ENCODE measurements at places on chromosomes 12 and 14.

DNA sequence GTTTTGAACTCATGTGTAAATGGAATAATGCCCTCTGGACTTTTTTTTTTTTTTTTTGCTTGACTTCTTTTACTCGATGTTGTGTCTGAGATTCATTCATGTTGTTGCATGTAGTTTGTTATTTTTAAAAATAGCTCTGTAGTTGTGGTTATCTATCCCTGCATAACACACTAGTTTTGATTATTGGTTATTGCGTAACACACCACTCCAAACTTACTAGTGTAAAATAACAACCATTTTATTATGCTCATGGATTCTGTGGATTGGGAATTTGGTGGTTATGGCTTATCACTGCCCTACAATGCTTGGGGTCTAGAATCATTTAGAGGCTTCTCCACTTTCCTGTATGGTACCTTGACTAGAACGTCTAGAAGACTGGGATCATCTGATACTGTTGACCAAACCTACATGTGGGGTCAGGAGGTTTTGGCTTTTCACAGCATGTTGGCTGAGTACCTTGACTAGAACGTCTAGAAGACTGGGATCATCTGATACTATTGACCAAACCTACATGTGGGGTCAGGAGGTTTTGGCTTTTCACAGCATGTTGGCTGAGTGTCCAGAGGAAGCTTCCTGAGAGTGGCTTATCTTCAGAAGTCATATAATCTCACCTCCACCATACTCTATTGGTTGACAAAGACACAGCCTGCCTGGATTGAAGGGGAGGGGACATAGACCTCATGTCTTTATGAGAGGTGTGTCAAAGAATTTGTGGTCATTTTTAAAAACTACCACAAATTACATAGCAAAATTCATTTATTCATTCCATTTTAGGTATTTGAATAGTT is 11.6 kb downstream of the VRK1 start:
- DNase-seq: no peak

DNA sequence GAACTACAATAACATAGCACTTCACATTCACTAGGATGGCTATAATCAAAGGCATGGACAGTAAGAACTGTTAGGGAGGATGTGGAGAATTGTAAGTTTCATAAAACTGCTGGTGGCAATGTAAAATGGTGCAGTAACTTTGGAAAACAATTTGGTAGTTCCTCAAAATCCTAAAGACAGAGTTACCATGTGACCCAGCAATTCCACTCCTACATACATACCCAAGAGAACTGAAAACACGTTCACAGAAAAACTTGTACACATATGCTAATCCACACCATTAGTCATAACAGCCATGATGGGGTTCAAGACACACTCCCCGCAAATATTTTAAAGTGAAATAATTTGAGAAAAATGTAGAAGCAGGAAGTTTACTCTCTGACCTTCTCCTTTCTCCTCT is 31.7 kb downstream of the GALC start:
- no peak for DNase-seq

GRCh38 chr12:89072294-89073026 is 279.8 kb downstream of the DUSP6 start:
- no peak for DNase-seq

DNA sequence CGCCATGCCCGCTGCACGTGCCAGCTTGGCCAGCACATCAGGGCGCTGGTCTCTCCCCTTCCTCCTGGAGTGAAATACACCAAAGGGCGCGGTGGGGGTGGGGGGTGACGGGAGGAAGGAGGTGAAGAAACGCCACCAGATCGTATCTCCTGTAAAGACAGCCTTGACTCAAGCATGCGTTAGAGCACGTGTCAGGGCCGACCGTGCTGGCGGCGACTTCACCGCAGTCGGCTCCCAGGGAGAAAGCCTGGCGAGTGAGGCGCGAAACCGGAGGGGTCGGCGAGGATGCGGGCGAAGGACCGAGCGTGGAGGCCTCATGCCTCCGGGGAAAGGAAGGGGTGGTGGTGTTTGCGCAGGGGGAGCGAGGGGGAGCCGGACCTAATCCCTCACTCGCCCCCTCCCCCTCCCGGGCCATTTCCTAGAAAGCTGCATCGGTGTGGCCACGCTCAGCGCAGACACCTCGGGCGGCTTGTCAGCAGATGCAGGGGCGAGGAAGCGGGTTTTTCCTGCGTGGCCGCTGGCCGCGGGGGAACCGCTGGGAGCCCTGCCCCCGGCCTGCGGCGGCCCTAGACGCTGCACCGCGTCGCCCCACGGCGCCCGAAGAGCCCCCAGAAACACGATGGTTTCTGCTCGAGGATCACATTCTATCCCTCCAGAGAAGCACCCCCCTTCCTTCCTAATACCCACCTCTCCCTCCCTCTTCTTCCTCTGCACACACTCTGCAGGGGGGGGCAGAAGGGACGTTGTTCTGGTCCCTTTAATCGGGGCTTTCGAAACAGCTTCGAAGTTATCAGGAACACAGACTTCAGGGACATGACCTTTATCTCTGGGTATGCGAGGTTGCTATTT is 914 bp upstream of the CCND2 start:
- DNase-seq: no peak

DNA sequence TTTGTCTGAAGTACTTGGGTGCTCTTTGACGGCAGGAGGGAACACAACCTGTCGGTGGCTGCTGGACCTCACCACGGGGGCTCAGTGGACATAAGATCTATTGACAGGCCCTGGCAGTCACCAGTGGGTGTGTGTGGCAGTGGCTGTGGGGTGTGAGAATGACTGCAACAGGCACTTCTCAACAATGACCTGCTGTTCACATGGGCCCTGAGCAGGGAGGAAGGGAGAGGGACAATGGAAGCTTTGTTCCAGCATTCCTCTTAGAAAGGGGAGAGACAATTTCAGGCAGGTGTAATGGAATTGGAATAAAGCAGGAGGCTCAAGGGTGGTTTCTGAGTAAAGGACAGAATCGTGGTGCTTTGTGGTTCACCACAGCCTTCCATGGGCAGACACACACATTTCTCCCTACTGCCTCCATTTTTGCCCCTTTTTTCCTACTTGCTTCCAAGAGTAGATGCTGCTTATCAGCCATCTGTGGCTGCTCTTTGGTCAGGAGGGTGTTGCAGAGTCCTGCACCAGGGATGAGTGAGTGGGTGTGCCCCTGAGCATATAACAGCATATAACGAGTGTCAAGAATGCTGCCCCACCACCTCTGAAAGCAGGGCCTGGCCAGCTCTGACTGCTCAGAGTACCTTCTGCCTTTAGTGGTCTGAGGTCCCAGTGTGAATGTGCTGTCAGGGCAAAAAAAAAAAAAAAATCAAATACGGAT is 267.7 kb downstream of the RASSF9 start:
- DNase-seq: no peak

DNA sequence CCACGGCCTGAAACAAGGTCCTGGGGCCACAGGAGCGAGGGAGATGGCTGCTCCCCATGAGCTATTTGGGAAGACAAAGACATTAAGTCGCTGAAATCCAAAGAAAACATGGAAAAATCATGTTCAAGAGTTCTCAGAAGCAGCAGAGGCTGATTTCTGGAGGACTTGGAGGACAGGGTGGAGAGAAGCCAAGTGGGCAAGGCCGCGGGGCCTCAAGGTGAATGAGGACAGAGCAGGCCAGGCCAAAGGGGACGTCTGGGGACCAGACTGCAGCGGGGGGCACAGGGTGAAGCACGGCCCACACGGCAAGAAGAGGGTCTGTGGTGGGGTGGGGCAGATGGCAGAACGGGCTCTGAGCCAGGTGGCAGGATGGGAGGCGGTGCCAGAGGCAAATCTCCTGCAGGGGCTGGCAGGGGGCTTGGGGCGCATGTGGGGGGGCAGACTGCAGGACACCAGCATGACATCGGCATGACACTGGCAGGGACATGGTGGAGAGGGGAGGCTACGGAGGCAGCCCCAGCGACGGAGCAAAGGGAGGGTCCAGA is 48.9 kb downstream of the RNF34 start:
- DNase-seq: no peak

DNA sequence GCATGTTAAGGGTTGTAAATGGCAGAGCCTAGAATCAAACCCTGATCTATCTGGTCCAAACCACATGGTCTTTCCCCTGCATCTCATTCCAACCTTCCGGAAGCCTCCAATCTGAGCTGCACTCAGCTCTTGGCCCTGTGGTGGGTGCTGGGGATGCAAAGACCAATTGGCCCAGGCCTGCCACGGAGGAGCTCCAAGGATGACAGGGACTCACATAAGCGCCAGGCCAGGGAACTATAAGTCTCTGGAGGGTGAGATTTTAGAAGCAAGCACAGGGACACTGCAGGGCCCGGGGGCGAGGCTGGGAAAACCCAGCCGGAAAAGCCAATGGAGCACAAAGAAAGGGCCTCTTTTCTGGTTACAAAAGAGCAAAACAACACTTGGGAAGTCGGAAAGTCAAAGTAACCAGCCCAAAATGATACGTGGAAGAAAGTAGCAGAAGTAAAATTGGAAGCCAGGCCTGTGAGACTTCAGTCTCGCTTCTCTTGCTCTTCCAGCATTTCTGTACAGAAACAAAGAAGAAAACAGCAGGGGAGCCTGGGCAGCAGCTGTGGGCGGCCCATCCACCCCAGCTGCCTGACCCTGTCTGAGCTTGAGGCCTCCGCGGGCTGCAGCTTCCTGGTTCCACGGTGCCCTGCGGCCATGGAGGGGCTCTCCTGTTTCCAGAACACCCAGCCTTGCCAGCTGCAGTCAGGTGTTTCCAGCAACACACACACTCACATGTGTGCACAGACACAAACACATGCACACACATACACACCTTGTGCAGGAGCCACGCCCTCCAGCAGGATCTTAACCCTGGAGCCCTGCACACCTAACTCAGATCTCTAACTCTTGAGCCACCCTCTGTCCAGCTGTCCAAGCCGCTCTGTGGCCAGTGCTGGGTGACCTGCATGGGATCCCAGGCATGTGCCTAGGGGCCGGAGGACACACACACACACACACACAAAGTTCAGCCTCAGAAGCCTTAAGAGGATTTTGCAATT is 178.2 kb downstream of the BCL11B start:
- no peak for DNase-seq

GRCh38 chr14:78997811-78998210 is 827.6 kb downstream of the NRXN3 start:
- no peak for DNase-seq

DNA sequence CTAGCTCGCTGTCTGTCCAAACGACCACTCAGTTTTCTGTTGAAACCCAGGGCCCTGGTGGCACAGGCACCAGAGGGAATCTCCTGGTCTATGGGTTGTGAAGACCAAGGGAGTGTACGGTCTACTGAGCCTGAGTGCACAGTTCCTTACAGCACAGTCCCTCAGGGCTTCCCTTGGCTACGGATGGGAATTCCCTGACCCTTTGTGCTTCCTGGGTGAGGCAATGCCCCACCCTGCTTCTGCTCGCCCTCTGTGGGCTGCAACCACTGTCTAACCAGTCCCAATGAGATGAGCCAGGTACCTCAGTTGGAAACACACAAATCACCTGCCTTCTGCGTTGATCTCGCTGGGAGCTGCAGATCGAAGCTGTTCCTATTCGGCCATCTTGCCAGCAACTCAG is 22.6 kb downstream of the GPHN start:
- DNase-seq: no peak

DNA sequence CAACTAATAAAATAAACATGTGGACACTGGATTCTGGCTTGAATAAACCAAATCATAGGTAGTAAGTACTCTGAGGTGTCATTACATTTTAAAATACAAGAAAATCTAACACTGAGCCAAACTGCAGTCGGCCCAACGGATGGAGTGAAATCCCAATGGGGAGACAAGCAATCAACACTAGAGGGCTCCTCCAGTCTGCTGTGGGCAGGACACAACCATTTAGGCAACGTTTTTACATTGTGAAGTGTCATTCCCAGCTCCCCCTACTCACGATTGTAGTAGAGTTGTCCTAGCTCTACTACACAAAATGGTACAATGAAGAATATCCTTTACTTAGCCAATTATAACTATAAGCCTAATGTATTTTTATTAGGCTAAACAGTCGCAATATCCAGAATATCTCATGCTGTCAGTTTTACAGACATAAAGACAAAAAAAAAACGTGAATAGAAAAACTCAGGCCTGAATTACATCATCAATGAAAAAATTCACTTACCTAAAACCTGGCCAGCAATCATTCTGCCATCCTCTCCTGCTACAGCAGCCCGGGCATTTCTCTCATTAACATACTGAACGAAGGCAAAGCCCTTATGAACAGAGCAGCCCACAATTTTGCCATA is 35.7 kb downstream of the HNRNPC start:
- no peak for DNase-seq

DNA sequence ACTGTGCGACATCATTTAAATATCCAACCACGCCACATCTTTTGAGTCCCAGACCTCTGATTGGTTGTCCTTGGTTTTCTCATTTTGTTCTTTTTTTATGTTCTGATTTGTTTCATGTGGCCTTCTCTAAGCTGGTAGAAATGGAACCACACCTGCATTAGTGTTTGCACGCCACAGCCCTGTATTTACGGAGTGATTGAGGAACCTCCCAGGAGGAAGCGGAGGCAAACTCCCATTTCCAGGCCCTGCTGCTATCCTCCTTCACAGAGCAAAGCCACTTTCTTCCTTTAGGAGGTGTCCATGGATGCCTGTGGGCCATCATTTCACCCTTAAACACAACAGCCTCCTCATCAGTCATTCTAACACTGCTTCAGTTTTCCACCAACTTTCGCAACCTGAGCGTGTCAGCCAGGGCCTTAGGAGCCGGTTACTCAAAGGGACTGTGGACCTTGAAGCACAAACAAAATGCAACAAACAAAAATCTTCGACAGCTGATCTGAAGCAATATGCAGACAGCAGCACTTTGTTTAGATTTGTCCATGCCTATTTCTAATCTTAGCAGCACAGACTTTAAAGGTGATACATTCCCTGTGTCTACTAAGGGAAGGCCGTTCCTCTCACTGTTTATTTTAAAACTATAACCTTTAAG is 1258.1 kb upstream of the TMEM132C start:
- DNase-seq: no peak

DNA sequence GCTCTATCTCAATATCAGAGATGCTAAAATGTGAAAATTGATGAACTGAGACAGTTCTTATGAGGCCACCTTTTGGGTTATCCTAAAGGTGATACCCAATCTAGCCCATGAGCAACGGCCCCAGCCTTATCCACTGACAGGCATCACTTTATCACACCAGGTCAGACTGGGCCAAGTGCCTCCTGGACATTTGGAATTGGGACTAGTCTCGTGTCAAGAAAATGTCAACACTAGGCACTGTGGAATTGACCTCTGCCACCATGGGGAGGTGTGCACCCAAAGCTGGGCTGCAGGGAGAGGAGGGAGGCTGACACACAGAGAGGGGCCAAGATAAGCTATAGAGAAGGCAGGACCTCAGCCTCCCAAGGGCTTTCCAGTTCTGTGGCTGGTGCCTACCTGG is 78.5 kb upstream of the ZFP36L1 start:
- no peak for DNase-seq
